ENCODE measurements at places on chromosomes 13 and 19. TPM values are rescaled to one million over a fixed set of nuclear protein-coding genes. Genes with fewer than 3 reads are reported as not detected.

ZNF440 gene
- 8.4 TPM for total RNA-seq

PSPN gene
- 0.54 TPM for total RNA-seq

TUBB4A gene
- not detected for total RNA-seq

NALCN gene
- 5.6 TPM for total RNA-seq

PSG11 gene
- total RNA-seq: 0.28 TPM

IGFL1 gene
- not detected for total RNA-seq

PNPLA6 gene
- 20.0 TPM for total RNA-seq

DBP gene
- total RNA-seq: 3.6 TPM

All from IMR-90 (cell line).